HEK293T (cell line): ENCODE measurements at places on chromosomes 5 and 9.

- DNase-seq: no peak
Measured at GRCh38 chr5:6508931-6509330, 60.3 kb downstream of the UBE2QL1 start.

DNA sequence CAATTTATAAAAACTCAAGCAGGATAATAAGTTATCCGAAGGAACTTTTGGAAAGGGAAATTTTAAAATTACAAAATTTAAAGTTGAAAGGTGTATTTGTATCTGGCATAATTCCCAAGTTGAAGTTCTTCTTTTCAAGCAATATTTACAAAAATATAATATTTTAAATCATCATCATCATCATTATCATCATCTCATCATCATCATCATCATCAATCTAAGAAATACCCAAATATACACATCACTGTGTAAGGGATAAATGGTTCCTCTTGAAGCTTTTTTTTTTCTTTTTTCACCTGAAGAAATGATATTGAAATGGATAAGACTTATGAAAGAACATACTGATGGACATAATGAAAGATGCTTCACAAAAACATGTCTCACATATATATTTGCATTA is 254.9 kb upstream of the ARRDC3 start:
- DNase-seq: no peak

GRCh38 chr5:149834246-149834855 is 104.2 kb downstream of the PPARGC1B start:
- DNase-seq: peak; percentile 73

GRCh38 chr5:162221910-162222309 is 154.3 kb downstream of the GABRG2 start:
- DNase-seq: no peak

- no peak for DNase-seq
Measured at GRCh38 chr5:158027806-158028775, 169.1 kb upstream of the CLINT1 start.

GRCh38 chr9:36911601-36912412 is 122.3 kb downstream of the PAX5 start:
- DNase-seq: no peak

DNA sequence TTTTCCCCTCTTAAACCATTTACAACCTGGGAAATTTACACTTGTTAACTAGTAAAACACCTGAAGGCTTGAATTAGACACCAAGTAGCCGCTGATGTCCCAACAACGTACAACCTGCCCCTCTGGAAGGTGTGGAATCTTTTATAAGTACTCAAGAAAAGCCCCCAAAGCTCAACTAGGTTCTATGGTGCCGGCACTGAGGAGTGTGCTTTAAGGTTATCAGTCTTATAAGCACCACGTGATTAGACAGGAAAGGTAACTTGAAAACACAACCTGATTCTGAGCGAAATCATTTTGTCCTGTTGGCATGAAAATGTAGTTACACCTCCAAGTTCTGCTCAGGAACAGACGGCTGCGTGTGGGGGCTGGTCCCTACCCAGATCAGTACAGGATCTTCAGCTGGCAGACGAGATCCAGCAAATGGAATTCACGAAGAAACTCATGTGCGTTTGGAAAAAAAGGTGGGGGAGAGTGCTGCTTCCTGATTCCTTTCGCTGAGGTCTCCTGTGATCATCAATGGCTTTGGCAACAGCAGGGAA is 195.5 kb downstream of the MEF2C start:
- DNase-seq: no peak

DNA sequence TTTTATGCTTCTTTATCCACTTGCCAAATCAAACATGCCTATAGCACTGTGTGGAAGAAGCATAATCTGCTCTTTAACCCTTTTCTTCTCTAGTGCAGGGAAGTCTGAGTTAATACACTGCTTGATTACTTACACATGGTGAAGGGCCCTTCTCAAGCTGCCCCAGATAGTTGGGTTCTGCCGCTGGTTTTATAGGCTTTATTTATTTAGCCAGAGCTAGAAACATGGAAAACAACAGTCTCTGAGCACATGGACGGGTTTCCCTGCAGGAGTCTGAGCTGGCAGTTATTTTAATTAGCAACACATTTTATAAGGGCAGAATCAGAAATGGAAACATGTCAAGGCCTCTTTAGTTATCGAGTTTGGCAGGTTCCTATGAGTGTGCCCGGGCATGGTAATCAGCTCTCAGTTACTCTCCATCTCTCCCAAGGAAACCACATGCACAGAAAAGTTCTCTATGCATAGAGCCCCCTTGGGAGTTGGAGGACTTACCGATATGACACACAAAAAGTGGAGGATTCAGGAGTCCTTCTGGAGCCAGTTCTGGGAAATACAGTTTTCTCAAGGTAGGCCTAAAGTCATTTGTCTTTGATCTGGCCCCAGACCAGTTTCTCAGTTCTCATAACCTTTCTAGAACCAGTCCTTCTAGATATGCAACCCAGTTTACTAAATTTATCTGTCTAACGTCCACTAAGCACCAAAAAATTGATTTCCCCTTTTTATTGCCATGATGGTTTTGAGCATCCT is 564.8 kb downstream of the ACTL7B start:
- DNase-seq: no peak

DNA sequence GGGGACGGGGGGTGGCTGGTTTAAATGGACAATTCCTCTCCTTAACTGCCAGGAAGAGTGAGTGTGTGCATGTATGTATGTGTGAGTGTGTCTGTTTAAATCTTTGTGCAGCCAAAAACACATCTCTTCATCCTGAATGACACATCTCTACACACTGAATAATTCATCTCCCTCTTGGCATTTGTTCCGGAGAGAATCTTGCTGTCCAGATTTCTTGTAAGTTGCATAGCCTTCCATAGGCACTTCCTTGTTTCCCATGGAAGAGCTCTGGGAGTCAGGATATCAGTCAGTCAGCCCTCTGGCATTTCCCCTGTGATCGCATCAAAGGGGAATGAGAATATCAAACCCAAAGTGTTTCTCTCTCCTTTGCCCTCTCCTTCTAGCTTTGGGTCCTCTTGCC is 74.7 kb downstream of the WWC1 start:
- DNase-seq: no peak

- DNase-seq: no peak
Measured at GRCh38 chr5:14204011-14204670, 61.0 kb downstream of the TRIO start.

GRCh38 chr5:2203774-2204173 is 321.0 kb upstream of the IRX4 start:
- no peak for DNase-seq

DNA sequence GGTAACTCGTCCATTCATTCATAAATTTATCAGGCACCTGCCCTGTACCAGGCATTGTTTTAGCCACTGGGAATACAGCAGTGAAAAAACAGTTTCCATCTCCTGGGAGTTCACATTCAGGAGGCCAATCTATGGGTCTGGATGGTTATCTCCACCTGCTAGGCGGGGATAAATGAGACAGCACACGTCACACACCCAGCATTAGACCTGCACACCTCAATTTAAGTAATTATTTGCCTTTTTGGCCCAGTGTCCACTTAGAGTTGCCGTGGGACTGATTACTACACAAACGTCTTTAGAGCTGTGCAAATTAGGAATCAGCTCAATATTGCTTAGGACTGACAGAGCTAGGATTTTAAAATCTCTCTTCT is 46.1 kb downstream of the STK10 start:
- DNase-seq: no peak

GRCh38 chr5:151694035-151694485 is 7.3 kb upstream of the SPARC start:
- no peak for DNase-seq

DNA sequence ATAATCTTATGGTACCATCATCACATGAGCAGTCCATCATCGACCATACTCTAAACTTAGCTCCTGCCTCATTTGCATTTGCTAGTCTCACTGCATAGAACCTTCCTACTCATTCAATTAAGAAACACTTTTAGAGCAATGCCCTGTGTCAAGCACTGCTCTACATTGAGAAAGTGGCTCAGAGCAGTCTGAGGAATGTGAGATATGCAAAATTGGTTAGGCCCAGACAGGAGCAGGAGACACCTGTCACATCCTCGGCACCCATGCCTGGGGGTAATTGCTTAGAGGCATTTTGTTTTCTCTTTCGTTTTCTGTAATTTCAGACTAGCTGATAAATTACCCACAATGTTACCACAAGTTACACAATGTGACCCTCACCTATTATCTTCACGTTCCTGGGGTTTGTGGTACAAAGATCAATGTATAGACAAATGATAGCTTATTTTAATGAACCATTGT is 4.9 kb upstream of the RARS1 start:
- DNase-seq: no peak

DNA sequence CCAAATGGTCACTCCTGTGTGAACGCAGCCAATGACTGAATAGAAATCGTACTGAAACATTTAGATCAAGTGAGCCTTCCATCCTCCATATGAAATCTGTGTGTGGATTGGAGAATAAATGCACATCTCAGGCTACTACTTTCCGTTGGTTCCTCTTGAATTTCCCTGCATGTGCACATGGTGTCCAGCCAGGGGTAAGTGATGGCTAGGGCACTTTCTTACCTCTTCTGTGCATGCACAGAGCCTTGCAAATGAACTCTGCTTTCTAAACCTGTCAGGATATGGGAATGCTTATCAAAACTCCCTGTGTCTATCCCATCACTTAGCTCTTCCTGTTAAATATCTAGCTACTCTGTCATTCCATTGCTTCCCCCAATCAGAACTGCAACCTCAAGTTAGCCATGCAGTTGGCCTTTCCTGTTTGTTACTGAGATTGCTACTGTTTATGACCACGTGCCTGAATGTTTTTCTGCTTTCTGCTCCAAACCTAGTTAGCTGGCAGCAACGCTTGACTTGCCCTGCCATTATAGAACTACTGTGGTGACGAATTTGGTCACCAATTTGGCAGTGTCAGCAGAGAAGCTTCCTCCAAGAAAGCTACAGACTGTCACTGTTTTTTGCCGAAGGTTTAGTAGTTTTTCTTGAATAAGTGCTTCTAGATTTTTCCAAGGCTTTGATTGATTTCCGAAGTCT is 661.6 kb downstream of the LRRC70 start:
- no peak for DNase-seq

DNA sequence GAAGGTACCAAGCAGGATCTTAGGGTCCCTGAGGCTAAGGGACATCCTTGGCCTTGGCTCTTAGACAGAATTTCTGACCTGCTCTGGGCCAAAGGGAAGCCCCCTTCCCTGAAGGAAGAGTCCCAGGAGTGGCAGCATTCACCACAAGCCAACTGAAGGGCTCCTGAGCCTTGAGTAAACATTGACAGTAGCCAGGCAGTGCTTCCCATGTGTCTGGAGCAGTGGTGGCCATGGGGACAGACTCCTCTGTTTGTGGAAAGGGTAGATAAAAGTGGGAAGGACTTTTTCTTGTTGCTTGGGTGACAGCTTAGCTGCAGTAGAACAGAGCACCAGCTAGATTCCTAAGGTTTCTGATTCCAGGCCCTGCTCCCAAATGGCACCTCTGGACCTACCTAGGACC is 61.4 kb upstream of the VLDLR start:
- DNase-seq: no peak

- DNase-seq: no peak
Measured at GRCh38 chr5:13664377-13664776, 280.1 kb downstream of the DNAH5 start.

DNA sequence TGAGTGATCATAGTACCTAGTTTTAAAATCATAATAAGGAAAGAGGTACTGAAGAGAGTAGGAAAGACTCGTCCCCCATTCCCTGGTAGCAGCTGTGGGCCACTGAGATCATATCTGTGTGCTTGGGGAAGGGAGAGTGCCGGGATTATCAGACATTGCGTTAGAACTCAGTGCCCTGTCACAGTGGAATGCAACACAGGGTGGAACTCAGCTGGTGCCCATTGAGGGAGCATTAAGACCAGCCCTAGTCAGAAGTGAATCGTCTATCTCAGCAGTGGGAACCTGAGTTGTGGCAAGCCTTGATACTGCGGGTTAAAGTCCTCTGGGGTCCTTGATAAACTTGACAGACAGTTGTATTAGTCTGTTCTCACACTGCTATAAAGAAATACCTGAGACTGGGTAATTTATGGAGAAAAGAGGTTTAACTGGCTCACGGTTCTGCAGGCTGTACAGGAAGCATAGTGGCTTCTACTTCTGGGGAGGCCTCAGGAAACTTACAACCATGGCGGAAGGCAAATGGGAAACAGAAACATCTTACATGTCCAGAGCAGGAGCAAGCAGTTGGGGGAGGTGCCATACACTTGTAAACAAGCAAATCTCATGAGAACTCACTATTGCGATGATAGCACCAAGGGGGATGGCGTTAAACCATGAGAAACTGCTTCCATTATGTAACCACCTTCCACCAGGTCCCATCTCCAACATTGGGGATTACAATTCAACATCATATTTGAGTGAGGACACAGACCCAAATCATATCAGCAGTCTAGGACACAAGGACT is 33.1 kb downstream of the NDUFAF2 start:
- DNase-seq: no peak

DNA sequence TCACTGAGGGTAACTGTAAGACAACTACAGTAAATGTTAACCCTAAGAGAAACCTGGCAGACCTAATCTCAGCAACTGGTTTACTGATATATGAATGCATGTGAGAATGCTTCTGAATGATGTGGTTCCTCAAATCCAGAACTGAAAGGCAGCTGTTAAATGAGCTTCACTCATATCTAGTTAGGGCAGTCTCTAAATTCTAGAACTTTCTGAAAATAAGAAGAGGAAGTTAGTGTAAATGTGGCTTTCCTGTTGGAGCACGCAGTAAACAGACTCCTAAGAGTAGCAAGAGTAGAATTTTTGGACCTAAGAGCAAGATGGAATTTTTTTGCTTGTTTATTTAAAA is 117.9 kb upstream of the KCNN2 start:
- no peak for DNase-seq

DNA sequence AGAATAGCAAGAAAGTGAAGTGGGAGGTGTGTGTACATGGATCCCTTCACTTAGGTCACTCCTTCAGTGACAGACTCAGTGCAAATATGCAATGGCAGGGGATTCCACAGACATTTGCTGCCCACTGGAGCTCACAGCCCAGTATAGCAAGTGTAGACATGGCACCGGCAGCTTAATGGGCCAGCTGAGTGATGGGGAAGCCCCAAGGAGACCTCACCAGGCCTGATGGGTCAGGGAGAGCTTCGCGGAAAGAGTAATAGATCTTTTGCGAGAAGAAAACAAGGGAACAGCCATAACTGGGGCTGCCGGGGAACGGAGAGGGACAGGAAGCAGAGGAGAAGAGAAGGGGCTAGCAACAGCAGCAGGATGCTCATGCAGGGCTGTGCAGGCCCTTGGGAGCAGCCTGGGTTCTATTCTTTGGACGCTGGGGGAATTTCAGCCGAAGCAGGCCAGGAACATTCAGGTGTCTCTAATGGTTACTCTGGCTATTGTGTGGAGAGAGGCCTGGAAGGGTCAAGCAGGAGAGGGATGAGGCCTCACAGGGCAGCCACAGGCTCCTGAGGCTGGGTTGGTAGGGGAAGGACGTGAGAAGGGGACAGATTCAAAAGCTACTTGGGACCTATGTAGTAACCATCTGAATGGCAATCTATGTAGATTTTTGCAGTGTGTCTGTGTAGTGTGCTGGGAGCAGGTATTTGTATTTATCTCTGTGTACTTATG is 27.0 kb downstream of the TCF7 start:
- no peak for DNase-seq
